ENCODE measurements at places on chromosomes 12 and 14. TPM values are rescaled to one million over a fixed set of nuclear protein-coding genes. Genes with fewer than 3 reads are reported as not detected.

DNA sequence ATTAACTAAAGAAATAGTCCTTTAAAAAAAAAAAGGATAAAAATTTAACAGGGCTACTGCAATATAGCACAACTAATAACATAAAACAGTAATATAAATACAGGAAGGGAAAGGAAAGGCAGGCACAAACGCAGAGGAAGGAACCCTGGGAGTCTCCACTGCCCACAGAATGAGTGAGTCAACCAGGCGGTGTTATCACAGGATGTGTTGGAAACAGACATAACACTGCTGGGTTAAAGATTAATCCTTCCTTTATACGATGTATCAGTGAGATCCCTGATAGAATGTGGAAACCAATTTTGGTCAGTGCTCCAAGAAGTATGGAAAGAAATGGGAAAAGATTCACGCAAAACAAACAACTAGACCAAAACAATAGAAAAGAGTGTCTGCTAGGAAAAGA is 47.9 kb downstream of the FGD6 start:
- no peak overlapping the region for H3K4me3 ChIP-seq
- no peak for DNase-seq
- H3K4me1 ChIP-seq, result peaks cover 10% of the 10 kb centered on the region

DNA sequence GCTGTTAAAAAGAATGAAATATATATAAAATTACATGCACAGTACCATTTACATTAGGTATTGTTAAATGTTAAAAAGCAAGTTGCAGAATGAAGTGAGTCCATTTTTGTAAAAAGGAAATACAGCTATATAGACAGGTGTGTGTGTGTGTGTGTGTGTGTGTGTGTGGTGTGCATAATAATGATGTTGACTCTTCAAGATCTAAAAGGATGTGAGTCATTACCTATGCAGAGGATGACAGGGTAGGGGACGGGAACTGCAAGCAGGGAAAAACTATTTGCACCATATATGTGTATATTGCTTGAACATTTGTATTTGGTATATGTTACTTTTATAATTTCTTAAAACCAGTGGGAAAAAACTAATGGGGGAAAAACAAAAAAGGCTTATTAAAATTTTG is 3.1 kb downstream of the C14orf39 start:
- no peak for DNase-seq
- H3K4me3 ChIP-seq, result no peak overlapping the region
- H3K36me3 ChIP-seq, result no peaks in the 10 kb centered on the region
- peaks cover 10% of the 10 kb centered on the region for H3K4me1 ChIP-seq
- H3K27ac ChIP-seq, result no peak overlapping the region
- H3K27me3 ChIP-seq, result no peaks in the 10 kb centered on the region

Gene CCT2
- 135 TPM for total RNA-seq

- peaks cover 18% of the 10 kb centered on the region for H3K4me1 ChIP-seq
- DNase-seq, result peak; percentile 31
- H3K27ac ChIP-seq, result peak overlapping the region; percentile 61
- H3K27me3 ChIP-seq, result no peaks in the 10 kb centered on the region
- H3K36me3 ChIP-seq, result no peaks in the 10 kb centered on the region
These were observed 88.3 kb upstream of the MDM1 start for GRCh38 chr12:68420225-68421010.

DNA sequence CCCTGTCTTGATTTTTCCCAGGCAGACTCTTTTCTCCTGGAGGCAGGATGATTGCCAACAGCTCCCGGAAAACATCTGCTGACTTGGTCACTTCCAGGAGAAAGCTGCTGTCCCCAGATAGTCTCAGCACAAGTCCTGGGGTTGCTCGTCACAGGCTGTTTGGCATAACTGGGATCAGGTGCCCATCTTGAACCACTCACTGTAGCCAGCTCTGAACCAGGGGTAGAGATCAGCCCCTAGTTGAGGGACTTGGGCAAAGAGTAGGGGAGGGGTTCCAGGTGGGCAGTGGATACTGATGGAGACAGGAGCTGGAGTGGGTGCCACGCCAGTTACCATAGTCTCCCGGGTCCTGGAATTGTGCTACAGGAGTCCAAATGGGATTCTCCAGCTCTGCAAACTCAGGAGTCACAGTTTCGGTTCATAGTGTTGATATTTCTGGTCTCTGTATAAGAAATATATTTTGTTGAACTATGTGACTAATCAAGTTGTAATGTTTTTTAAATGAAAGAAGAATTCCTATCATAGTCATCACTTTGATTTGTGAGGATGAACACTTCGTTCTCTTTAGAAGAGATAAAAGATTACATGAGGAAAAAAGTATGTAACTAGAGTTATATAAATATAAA is 1154.5 kb downstream of the AACS start:
- H3K4me1 ChIP-seq, result no peaks in the 10 kb centered on the region
- DNase-seq, result no peak
- H3K4me3 ChIP-seq, result no peak overlapping the region
- no peaks in the 10 kb centered on the region for H3K27me3 ChIP-seq
- no peak overlapping the region for H3K27ac ChIP-seq

DNA sequence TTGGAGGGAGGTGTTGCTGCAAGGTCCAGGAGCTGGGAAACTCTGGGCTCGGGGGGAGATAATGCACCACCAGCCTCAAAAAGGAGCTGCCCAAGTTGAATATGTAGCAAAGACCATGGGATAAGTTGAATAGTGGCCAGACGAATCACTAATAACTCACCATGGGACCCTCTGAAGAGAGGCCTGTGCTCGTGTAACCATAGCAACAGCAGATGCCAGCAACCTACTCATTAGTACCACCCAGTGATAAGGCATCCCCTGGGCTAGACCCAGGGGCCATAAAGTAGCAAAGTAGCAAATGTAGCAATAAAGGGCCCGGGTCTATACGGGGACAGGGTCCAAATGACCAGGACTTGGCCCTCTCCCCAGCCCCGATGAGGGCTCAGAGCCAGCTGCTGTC is 328.0 kb downstream of the DPF3 start:
- peaks cover 21% of the 10 kb centered on the region for H3K4me1 ChIP-seq
- H3K36me3 ChIP-seq, result no peaks in the 10 kb centered on the region
- H3K27me3 ChIP-seq, result no peaks in the 10 kb centered on the region
- no peak for DNase-seq
- peak overlapping the region; percentile 62 for H3K27ac ChIP-seq

- H3K36me3 ChIP-seq, result no peaks in the 10 kb centered on the region
- H3K27ac ChIP-seq, result no peak overlapping the region
- DNase-seq, result no peak
- no peak overlapping the region for H3K4me3 ChIP-seq
- H3K4me1 ChIP-seq, result no peaks in the 10 kb centered on the region
These were observed 147.0 kb downstream of the SLC16A7 start for GRCh38 chr12:59742841-59743240.

GRCh38 chr14:26414926-26415325 is 182.9 kb downstream of the NOVA1 start:
- no peak overlapping the region for H3K27ac ChIP-seq
- DNase-seq, result no peak
- no peak overlapping the region for H3K4me3 ChIP-seq
- H3K27me3 ChIP-seq, result no peaks in the 10 kb centered on the region

- no peak overlapping the region for H3K4me3 ChIP-seq
- H3K27ac ChIP-seq, result no peak overlapping the region
- no peaks in the 10 kb centered on the region for H3K27me3 ChIP-seq
- H3K36me3 ChIP-seq, result no peaks in the 10 kb centered on the region
- H3K4me1 ChIP-seq, result no peaks in the 10 kb centered on the region
These were observed 11.2 kb downstream of the FAR2 start for GRCh38 chr12:29160230-29160629.

Gene P2RX2
- total RNA-seq, result not detected

DNA sequence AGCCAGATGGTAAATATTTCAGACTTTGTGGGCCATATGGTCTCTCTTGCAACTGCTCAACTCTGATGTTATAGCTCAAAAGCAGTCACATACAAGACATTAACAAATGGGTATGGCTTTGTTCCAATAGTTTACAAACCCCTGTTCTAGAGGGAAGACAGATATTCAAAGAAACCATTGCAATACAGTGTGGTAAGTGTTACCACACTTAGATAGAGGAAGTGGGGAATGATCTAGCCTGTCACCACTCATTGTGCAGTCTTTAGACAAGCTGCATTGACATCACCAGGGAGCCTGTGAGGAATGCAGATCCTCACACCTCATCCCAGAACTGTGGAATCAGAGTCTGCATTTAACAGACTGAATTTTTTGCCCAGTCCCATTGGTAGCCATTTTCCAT is 80.0 kb upstream of the RGS6 start:
- DNase-seq, result no peak
- no peak overlapping the region for H3K4me3 ChIP-seq
- H3K27me3 ChIP-seq, result no peaks in the 10 kb centered on the region

GRCh38 chr14:79878785-79879184 is 332.5 kb downstream of the DIO2 start:
- DNase-seq, result no peak
- H3K27me3 ChIP-seq, result no peaks in the 10 kb centered on the region
- no peak overlapping the region for H3K4me3 ChIP-seq
- H3K27ac ChIP-seq, result no peak overlapping the region

DNA sequence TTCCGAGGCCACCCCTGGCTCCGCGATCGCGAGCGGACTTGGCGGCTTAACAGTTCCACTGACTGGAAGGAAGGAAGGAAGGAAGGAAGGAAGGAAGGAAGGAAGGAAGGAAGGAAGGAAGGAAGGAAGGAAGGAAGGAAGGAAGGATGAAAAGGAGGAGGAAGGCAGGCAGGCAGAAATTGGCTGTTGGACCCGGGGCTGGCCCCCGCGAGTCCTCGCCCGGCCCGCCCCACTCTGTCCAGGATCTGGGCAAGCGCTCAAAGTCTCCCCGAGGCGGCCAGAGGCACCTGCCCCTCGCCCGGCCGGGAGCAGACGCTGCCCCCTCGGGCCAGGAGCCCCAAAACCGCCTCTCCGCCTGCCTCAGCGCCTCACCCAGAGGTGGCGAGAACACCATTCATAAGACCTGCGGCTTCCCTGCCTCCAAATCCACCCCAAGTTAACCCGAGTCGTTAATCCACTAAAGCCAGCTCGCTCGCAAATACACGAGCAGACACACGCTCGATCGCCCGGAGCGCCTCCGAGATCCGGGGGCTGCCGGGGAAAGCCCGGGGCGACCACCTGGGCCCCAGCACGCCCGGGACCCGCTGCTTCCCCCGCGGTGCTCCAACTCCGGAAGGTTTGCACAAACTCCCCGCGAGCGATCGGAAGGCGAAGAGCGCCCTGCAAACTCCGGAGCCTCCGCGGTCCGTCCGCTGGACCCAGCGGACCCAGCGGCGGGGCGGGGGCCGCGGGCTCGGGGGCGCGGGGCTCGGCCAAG is 844 bp downstream of the DPF3 start:
- H3K27ac ChIP-seq, result peak overlapping the region; percentile 94
- no peaks in the 10 kb centered on the region for H3K27me3 ChIP-seq
- H3K4me3 ChIP-seq, result peak overlapping the region; percentile 99
- no peaks in the 10 kb centered on the region for H3K36me3 ChIP-seq
- peaks cover 49% of the 10 kb centered on the region for H3K4me1 ChIP-seq

Gene TDRD9
- total RNA-seq, result 0.31 TPM

GRCh38 chr12:107775093-107775721 is 703 bp downstream of the ASCL4 start:
- H3K4me3 ChIP-seq, result no peak overlapping the region
- no peak for DNase-seq
- H3K27me3 ChIP-seq, result peaks cover 32% of the 10 kb centered on the region
- H3K36me3 ChIP-seq, result no peaks in the 10 kb centered on the region
- H3K27ac ChIP-seq, result no peak overlapping the region
- no peaks in the 10 kb centered on the region for H3K4me1 ChIP-seq

- no peak for DNase-seq
- H3K4me1 ChIP-seq, result no peaks in the 10 kb centered on the region
- no peak overlapping the region for H3K27ac ChIP-seq
- H3K27me3 ChIP-seq, result no peaks in the 10 kb centered on the region
- H3K36me3 ChIP-seq, result no peaks in the 10 kb centered on the region
These were observed 613.9 kb upstream of the NOVA1 start for GRCh38 chr14:27211741-27212140.

- no peaks in the 10 kb centered on the region for H3K27me3 ChIP-seq
- no peak within 1 kb of the TSS for H3K4me3 ChIP-seq
- H3K36me3 ChIP-seq, result no peaks in the 10 kb centered on the region
- no peak within 1 kb of the TSS for H3K27ac ChIP-seq
- no peaks in the 10 kb centered on the region for H3K4me1 ChIP-seq
These were observed at the start of gene PMCH for GRCh38 chr12:102197789-102198188. TSS of gene PMCH (minus strand) at chr12:102197833. CDS start at chr12:102197770, 63 bp downstream.

DNA sequence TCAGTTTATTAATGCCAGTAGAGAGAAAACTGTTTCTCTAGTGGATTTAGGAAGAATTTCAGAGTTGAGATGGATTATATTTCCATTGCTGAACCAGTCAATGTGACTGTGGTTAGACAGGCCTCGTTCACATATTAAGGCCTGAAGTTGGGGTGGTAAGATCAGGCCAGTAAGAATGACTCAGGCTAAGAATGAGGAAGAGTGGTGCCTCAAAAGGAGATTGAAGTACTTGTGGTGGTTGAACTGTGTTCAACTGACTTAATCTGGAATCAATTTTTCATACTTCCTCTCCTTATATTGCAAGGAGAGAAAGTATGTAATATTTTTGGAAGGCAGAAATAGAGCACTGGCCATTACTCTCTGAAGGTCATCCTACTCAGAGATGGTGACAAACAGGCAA is 37.8 kb upstream of the ATF7IP start:
- no peaks in the 10 kb centered on the region for H3K27me3 ChIP-seq
- H3K4me3 ChIP-seq, result no peak overlapping the region
- H3K27ac ChIP-seq, result no peak overlapping the region
- H3K36me3 ChIP-seq, result no peaks in the 10 kb centered on the region
- DNase-seq, result no peak

Gene RPGRIP1
- not detected for total RNA-seq

DNA sequence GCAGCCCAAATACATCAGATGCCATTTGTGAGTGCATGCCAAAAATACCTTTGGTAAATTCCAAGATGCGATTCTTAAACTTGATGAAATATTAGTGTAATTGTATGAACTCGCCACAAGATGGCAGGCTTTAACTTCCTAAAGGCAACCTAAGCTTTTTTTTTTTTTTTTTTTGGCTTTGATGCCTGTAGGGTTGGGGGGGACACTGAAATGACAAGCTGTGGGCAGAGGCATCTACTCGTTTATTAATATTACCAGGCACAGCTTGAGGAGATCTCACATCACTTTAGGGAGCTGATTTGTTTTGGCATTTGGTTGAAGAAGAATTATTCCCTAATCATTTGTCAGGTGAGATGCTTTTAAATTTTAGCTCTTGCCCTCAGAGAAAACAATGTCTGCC is 126.7 kb upstream of the CCDC196 start:
- no peak overlapping the region for H3K27ac ChIP-seq
- H3K36me3 ChIP-seq, result no peaks in the 10 kb centered on the region
- no peak overlapping the region for H3K4me3 ChIP-seq
- no peak for DNase-seq
- H3K27me3 ChIP-seq, result no peaks in the 10 kb centered on the region

GRCh38 chr12:19215115-19215514 is 85.6 kb downstream of the PLEKHA5 start:
- no peak overlapping the region for H3K27ac ChIP-seq
- no peak for DNase-seq
- no peaks in the 10 kb centered on the region for H3K36me3 ChIP-seq
- H3K27me3 ChIP-seq, result no peaks in the 10 kb centered on the region
- H3K4me1 ChIP-seq, result no peaks in the 10 kb centered on the region

Gene DHH
- total RNA-seq, result 0.09 TPM
